Hepatic stellate cell (primary cell): ENCODE measurements at places on chromosomes 3 and 15.

DNA sequence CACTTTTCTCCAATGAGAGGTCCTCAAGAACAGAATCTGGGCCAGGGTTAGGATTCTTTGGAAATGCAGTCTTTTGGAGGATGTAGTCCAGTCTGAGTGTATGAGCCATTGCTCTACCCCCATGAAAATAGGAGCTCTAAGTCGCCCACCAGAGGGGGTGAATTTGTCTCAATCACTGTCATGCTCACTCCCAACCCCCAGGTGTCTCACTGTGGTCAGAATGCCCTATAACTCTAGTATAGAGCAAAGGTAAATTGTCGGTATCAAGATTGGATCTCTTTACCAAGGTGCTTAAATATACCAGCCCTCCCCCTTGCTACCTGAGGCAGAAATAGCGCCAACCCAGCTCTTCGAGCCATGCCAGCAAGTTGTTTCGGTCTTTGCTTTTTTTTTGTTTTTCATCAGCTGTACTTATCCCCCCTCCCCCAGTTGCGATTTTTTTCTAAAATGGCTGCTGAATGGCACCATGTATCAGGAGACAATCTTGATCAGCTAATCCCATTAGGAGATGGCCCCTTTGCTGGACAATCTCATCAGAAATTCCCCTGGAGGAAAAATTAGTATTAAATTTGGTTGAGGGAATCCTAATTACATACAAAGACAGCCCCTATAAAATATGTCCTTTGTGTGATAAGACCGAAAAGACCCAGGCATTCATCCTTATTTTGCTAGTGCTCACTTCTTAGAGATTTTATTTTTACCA is 130.7 kb downstream of the EBLN2 start:
- DNase-seq, result no peak

DNA sequence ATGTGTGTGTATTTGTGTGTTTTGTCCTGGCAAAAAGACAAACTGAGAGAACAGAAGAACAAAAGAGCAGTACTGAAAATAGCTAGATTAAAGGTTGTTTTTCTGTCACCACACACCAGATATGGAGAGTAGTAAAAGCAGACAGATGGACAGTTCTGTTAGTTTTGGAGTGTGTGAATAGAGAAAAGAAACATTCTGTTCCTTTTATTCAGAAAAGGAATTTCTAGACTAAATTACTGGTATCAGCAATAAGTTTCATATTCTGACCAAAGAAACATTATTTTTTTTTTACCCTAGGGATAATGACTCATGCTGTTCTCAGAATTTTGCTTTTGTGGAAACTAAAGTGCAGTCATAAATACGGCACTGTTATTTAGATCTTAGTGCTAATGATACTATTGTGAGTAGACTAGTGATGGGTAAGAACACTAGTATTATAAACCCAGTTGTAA is 32.9 kb downstream of the PIK3CA start:
- DNase-seq, result peak; percentile 44

DNA sequence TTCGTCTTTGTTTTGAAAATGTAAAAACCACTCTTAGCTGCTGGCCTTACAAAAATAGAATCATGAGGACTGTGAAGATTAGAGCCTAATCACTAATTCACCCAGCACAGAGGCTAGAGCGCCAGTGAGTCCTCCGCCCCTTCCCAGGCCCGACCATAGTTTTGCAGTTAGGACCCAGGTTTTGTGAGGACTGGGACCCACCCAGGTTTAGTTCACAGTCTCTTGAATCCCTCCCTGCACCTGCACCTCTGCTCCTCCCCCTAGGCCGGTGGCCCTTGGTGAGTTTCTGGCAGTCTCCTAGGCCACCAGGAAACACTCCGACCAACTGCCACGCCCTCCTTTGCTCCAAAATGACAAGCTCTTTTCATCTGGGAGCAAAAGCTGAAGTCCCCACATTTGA is 136.0 kb upstream of the CCDC54 start:
- peak; percentile 24 for DNase-seq

- DNase-seq, result no peak
Measured at GRCh38 chr3:140899363-140899762, 42.3 kb upstream of the SLC25A36 start.

GRCh38 chr15:74754593-74755215 is 6.1 kb downstream of the CYP1A2 start:
- no peak for DNase-seq
